CD4-positive, alpha-beta T cell treated with Interleukin-4 for 4 hours (primary cell): ENCODE measurements at places on chromosomes 7 and 10.

GRCh38 chr10:131947631-131948347 lies 33.9 kb downstream of the BNIP3 start:
- no peak for DNase-seq

GRCh38 chr10:8360365-8360764 lies 305.9 kb downstream of the GATA3 start:
- DNase-seq: peak; percentile 53

DNA sequence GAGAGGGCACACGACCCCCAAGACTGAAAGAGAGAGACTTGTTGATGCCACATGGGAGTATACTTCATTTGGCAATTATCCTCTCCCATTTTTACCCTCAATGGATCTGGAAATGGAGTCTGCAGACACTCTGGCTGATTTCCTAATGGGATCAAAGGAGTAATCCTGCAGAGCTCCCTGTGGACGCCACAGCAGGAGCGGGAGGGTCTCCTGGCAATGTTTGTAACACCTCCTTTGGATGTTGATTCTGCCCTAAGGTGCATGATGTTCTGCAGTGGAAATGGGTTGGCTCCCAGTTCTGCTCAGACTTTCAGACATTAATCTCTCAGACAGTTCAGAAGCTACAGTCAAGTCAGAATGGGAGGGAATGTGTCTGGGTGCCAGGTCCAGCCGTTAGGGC lies 166.0 kb upstream of the WDR11 start:
- DNase-seq: no peak

- no peak for DNase-seq
Observed at GRCh38 chr7:44958645-44959344, 20.0 kb downstream of the MYO1G start.

DNA sequence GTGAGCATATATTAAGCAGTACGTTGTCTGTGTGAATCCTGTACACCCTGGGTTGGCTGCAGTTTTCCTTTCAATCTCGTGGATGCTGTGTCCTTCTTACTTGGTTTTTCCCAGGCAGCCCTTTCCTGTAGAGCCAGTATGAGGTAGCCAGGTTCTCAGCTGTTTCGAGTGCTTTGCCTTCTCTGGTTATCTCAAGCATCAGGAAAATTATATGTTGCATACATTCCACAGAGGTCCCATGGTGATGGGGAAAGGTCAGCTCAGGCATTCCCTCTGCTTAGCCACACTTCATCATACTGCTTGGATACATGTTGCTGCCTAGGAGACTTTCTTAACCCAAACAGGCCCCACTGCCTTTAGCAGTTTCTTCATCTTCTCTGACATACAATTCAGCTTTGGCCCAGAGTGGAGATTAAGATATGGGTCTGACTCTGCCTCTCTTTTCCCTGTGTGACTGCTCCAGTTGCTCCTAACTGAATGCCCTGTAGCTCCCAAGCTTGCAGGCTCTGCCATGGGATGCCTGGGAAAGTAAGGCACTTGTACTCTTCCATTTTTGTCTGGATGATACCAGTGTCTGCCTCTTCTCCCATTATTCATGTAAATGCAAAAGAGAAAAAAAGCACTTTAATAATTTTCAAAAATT lies 11.3 kb downstream of the GNAI1 start:
- no peak for DNase-seq
